ENCODE measurements at places on chromosomes 11 and 22.

GRCh38 chr22:33757802-33758483 lies 162.3 kb downstream of the LARGE1 start:
- DNase-seq: no peak

DNA sequence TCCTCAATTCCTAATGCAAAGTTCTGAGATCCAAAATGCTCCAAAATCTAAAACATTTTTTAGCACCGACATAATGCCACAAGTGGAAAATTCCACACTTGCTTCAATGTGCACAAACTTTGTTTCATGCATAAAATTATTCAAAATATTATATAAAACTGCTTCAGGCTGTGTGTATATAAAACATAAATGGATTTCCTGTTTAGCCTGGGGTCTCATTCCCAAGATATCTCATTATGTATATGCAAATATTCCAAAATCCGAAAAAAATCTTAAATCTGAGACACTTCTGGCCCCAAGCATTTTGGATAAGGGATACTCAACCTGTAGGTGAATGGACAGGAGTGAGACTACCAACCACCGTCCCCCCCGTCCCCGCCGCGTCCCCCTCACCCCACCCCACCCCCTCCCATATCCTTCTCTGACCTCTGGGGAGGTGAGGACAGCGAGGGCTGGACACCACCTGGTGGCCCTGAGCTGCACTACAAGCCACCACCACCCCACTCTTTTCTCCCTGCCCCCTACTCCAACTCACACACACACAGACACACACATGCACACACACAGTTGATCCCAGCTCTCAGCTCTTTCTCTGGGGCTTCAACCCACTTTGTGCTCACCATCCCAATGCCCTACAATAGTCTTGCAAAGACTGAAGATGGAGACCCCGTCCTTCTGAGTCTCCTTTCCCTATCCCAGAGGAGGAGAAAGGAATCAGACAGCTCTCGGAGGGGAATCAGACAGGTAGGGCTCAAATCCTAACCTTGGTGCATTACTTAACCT lies 101.0 kb downstream of the PDE2A start:
- peak; percentile 19 for DNase-seq

- no peak for DNase-seq
Observed at GRCh38 chr11:64247729-64248531, 1.2 kb upstream of the PPP1R14B start.

DNA sequence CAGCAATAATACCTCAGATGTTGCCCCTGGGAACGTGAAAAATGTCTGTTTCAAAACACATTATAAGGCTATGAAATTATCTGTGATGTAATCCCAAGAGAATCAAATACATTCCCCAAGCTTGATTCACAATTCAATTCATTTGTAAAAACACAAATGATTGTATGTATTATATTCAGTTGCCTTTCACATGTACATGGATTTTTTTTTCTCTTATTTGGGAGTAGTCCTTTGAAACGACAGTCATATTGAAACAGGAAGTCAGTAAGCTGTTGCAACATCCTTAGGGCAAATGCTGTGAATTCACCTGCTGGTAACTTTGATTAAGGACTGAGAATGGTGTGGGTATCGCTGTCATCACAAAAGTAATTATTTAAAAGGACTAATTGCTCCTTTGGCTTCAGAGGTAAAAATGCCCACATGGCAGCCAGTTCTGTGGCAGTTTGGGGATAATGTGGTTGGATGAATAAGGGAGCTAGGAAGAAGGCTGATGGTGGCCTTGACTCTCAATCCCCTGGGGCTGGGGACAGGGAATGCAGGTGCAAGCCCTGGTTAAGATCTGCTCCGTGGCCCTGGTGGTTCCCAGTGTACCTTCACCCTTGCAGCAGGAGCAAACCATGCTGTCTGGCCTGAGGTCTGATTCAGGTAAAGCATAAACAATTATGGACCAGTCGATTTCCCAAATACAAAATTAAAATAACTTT lies 13.2 kb downstream of the EHF start:
- no peak for DNase-seq

GRCh38 chr11:68689737-68690625 lies 5.6 kb downstream of the GAL start:
- no peak for DNase-seq

DNA sequence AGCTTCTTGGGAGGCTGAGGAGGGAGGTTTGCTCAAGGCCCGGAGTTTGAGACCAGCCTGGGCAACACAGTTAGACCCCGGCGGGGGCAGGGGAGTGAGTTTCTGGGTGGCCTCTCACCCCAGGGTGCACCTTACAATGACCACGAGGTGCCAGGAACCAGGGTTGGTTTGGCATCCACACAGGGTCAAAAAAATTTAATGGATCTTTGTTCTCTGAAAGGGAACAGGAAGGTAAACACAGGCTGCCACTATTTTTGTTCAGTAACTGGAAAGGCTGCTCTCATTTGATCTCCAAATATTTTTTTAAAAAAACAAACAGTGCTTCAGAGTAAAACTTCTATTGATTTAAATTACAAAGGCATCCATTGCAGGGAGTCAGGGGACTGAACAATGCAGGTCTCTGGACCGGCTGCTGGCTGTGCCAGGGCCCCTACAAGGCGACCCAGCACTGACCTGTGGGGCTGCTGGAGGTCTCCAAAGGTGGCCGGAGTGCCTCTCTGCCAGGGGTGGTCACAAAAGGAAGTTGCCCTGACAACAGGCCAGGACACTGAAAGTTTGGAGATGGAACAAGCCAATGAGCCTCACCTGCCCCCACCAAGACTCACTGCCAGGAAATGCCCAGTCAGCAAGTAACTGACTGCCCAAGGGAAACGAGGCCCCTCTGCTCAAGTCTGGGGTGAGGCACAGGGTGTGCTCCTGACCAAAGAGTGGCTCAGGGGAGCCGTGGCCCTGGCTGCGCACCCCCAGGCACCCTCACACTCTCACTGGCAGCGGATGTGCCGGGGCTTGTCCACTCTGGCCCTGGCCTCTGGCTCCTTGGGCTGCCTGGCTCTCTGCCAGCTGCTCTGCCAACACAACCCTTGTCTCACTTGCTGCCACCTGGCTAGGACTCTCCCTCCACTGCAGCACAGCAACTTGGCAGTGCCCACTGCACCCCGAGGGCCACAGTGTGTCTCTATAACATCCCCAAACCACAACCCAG lies 51.8 kb downstream of the ARFGAP3 start:
- no peak for DNase-seq

- no peak for DNase-seq
Observed at GRCh38 chr11:107705027-107705426, 6.8 kb downstream of the SLN start.

- DNase-seq: peak; percentile 84
Observed at GRCh38 chr22:39502109-39502788, at the start of gene MIEF1. MIEF1 (plus strand) TSS chr22:39502290; CDS start chr22:39511295, 9,005 bp downstream.

- no peak for DNase-seq
Observed at GRCh38 chr11:1498262-1498661, 11.7 kb upstream of the MOB2 start.

- DNase-seq: no peak
Observed at GRCh38 chr11:78027759-78028158, 4.7 kb upstream of the KCTD14 start.

DNA sequence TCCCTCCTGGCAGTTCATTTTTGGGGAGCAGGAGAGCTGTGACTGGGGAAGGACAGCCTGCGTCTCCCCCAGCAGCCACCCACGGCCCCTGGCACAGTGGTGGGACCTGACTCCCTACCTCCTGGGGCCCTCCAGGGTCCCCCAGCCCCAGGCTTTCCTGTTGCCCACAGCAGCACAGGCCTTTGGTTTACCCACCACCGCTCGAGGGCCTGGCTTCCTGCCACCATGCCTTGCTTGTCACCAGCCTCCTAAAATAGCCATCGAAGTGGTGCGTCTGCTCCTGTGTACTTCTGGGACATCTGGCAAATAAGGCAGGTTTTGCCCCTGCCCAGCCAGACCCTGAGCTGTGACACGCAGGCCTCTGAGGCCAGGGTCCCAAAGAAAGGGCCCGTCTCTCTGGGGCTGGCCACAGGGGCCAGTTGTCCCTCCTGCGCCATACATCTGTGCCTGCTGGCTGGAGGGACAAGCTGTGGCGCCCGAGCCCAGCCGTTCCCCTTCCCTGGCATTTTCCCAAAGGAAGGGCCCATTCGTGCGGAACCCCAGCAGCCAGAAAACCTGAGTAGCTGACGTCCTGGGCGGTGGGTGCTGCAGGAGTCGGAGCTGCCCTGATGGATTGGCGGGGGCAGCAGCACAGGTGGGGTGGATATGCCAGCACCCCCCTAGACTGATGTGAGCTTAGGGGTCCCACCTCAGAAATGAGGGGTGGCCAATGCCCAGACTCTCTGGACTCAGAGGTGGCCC lies 14.6 kb downstream of the PHLDA2 start:
- no peak for DNase-seq

DNA sequence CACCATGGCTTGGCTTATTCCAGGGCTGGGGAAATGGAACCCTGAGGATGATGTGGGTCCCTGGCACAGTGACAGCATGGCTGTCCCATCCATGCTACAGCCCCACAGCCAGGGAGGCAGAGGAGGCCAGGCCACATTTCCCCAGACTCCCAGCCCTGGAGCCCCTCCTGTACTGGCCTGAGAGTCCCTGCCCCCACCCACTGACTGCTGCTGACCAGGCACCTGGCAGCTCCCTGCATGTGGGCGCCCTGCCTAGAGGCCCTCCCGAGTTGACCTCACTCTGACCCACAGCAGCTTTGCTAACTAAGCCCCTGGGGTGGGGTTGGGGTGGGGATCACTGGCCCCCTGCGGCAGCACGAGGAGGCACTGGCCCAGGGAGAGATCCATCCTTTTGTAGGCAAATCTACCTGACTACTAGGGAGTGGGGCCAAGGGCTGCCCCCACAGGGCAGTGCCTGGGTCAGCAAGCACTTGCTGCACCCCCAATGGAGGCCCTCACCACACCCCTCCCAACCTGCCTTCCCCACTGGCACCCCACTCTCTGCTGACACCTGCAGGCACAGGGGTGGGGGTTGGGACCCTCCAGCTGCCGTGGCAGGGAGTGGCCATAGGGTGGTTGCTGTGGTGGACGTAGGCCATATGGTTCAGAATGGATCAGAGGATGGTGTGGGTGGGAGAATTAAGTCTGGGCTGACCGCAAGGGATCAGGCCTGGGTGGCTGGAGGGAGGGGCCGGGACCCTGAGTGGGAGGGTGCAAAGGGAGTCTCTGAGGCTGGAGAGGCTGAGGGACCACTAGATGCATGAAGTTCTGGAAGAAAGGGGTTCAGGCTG lies 17.4 kb downstream of the ARVCF start:
- DNase-seq: no peak

DNA sequence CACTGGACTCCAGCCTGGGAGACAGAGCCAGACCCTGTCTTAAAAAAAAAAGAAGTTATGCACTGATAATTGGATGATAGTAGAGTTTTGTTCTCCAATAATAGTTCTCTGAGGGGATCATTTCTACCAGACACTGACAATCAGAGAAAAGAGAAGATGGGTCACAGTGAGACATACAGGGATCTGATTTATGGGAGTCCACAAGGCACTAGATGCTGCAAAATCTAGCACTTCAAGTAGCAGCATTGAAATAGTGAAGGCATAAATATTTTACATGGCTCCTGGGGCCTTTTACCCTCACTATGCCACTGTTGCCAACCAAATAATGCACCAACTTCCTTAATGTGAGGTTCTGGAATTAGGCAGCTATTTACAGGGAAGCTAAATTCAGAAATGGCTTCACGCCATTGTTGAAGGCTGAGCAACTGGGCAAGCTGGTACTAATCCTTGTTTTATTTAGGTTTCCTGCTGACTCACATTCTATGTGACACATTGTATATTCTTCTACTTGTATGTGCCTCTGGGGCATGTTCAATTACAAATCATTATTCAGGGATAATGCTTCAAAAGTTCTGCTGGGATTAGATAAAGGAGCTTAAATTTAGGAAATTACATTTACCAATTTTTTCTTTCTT lies 38.2 kb upstream of the ABTB2 start:
- DNase-seq: no peak

GRCh38 chr22:36808721-36809344 lies 8.0 kb downstream of the PVALB start:
- no peak for DNase-seq

- DNase-seq: no peak
Observed at GRCh38 chr11:559020-559620, 1.4 kb downstream of the LMNTD2 start.

GRCh38 chr11:123580557-123581275 lies 73.7 kb downstream of the SCN3B start:
- DNase-seq: peak; percentile 38

DNA sequence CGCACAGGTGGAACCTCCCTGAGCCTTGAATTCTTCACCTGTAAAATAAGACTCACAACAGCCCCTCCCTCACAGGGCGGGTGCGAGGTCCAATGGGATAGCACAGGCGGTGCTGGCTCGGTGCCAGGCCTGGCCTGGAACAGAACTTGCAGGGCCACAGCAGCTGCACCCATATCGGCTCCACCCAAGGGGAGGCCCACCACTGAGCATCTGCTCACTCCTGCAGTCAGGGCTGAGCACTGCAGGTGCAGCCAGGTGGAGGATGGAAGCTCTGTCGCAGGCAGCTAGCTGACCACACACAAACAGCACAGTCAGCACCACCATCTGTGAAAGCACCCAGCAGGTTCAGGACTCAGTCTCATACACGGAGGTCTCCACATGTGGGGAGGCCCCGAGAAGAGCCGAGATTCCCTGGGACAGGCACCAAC lies 19.6 kb downstream of the VPS37C start:
- no peak for DNase-seq

DNA sequence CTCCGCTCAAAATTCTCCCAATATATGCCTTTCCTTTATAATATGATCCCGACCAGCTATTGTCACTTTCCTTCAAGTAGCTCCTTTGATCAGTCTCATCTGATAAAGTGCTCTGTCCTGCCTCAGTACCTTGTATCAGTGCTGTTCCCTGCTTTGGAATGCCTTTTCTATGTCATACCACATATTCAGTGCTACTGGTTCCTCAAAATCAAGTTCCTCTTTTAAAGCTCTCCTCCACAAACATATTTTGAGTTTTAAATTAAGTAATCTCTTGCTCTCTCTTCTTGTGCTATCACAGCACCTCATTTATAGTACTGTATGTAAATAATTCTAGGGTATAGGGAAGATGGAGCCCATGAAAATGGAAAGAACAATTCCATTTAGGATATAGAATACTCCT lies 137.1 kb upstream of the CTSC start:
- no peak for DNase-seq

DNA sequence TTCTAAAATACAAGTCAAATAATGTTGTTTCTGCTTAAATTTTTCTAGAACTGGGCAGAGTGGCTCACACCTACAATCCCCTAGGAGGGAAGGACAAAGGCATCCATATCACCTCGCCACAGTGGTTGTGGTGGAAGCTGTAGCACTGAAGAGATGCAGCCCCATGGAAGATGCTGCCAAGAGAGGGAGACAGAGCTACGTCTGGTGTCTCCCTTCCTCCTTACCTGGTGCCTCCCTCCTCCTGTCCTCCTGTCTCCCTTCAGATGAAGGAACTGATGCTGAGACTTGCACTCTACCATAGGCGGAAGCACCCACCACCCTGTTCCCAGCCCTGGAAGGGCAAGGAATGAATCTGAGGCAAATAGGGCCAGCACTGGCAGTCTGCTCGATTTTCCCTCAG lies 22.3 kb downstream of the MMP27 start:
- DNase-seq: no peak

GRCh38 chr11:122811721-122812120 lies 26.6 kb upstream of the CRTAM start:
- DNase-seq: no peak

- no peak for DNase-seq
Observed at GRCh38 chr22:42371099-42371498, 61.1 kb downstream of the NFAM1 start.

GRCh38 chr11:122153746-122154145 lies 37.7 kb upstream of the BLID start:
- no peak for DNase-seq

GRCh38 chr11:96459751-96460150 lies 69.9 kb downstream of the JRKL start:
- DNase-seq: no peak

- DNase-seq: peak; percentile 42
Observed at GRCh38 chr22:22787786-22788459, 99.7 kb upstream of the IGLL5 start.

Measured in CD4-positive, CD25-positive, alpha-beta regulatory T cell (primary cell).